ENCODE measurements at places on chromosomes 4 and X.

- DNase-seq: no peak
Measured at GRCh38 chr4:41556526-41556925, 18.6 kb downstream of the LIMCH1 start.

DNA sequence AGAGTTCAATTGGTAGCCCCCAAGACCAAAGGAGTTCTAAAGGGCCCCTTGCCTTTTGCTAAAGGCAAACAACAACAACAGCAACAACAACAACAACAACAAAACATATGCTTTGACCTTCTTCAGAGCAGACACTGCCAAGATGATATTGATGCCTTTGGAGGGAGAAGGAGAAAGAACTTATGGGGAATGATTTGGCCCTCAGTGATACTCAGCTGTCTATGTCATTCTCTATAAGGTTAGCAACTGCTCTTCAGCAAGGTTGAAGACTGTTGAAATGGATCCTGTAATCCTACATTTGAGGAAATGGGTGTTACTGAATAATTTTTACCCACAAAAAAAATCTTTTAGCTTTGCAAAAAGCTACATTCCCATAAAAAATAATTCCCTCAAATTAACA, 72.5 kb downstream of the PRPS1 start:
- DNase-seq: no peak

GRCh38 chrX:119648421-119648775, 42.2 kb upstream of the NKRF start:
- DNase-seq: no peak

GRCh38 chr4:113442826-113443225, 318.7 kb downstream of the CAMK2D start:
- no peak for DNase-seq

- peak; percentile 56 for DNase-seq
Measured at GRCh38 chrX:132292793-132293192, 73.5 kb upstream of the RAP2C start.

DNA sequence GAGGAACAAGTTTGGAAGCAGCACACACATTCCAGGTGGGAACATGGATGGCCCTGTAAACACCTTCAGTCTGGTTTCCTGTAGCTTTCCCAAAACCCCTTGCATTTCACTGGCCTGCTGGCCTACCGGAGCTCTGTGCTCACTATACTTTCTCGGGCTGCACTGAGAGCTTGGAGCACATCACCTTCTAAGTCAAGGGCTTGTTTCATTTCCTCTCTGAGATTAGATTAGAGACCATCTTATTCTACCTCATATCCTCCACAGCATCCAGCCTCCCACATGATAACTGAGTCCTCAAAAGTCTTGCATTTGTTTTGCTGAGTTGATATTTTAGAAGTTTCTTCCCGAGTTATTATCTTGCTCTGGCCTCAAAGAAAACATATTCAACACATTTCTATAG, 147.7 kb downstream of the RASL11B start:
- no peak for DNase-seq

DNA sequence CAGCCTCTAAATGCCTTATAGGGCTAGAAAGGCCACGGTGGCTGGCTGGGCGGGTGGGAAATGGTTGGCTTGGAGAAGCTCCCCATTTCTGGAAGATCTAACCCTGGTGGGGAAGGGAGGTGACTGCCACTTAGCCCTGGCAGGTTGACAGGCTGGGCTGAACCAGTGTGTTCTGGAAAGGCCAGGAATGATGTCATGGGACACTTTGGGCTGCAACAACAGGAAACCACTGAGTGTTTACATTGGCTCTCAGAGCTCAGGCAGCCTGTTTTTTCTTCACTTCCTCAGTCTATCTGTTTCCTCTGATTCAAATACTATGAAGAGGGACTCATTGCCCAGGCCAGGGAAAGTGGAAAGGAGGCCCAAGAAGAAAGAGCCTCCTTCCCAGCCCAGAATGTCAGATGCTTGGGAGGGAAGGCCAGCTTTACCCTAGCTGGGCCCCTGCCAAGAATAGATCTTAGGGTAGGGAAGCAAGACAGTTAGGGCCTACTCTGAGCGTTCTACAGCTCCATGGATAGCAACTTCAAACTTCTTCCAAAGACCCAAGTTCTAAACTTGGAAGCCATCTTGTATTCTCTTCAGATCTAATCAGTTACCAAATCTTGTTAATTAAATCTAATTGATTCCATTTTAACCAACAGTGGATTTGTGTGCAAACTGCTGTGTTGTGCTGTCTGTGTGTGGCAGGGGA, 65.8 kb upstream of the MSN start:
- peak; percentile 48 for DNase-seq

DNA sequence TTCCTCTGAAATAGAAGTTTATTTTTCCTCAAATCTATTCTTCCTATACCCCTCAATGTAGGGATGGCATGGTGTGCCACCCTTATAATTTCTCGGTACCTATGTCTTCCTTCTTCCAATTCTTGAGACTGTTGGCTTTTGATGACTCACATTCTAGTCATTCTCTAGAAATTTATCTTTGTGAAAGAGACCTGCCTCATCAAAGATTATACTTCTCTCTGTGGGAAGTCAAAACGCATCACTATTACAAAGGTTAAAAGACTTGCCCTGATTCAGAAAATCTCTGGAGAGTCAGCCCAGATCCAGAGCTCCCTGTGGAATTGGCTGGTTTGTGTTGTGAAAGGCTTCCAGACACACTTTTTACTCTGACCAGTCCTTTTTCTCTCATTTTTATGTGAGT, 65.9 kb upstream of the FSTL5 start:
- DNase-seq: no peak

GRCh38 chr4:181478656-181479055, 764.5 kb upstream of the TENM3 start:
- no peak for DNase-seq

GRCh38 chr4:6768539-6768905, 14.0 kb upstream of the KIAA0232 start:
- DNase-seq: no peak

GRCh38 chr4:65019775-65020174, 610.5 kb upstream of the TECRL start:
- no peak for DNase-seq

DNA sequence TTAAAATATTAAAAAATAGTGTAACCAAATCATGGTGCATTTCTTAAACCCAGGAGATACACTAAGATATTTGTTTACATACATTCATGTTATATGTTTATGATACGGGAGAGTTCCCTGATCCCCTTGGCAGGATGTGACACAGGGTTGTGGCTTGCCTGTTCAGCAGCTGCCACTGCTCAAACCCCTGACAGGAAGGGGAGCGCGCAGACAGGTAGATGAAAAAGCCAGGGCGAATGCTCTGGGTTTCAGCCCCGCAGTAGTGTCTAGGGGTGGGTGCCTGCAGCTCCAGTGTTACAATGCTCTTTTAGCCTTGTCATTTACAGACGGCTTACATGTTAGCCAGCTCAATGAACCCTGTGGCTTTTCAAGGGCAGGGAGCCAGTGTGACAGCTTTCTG, 1343.8 kb upstream of the IGFBP7 start:
- no peak for DNase-seq

GRCh38 chr4:37836838-37837440, 10.5 kb downstream of the PGM2 start:
- DNase-seq: no peak

GRCh38 chrX:100098660-100099375, 311.3 kb downstream of the PCDH19 start:
- DNase-seq: no peak

GRCh38 chr4:140719686-140720085, 36.5 kb downstream of the TBC1D9 start:
- no peak for DNase-seq

GRCh38 chrX:38458071-38458470, 103.3 kb upstream of the TSPAN7 start:
- no peak for DNase-seq

DNA sequence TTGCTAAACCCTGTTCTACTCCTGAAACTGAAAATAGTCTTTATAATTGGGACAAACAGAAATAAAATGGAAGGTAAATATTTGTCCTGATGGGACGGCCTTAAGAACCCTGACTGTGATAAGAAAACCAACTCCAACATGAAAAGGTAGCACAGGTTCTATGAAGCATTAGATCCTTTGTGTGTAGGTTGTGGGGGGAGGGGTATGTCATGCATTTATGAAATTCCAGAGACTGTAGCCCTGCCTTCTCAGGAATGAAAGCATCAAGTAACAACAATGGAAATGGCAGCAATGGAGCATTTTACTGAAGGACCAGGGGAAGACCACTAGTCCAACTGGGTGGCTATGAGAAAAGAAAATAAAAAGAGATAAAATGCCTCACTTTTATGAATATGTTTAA, 23.9 kb downstream of the CXXC4 start:
- DNase-seq: no peak

DNA sequence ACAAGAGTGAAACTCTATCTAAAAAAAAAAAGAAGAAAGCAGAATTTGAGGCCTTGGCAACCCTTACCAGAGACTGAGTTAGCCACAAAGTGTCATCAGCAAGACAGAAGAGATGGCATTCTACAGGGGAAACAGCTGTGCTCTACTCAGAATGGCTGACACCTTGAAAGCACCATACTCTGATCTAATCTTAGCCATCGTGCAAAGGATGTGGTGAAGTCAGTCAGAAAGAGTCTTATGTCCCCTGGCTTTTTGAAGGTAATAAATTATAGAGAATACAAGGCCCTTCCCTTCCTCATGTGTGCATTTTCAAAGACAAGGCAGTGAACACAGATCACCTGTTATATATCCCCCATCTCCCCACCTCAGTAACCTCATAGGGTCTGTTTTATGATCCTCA, 13.2 kb downstream of the CLNK start:
- DNase-seq: peak; percentile 58

DNA sequence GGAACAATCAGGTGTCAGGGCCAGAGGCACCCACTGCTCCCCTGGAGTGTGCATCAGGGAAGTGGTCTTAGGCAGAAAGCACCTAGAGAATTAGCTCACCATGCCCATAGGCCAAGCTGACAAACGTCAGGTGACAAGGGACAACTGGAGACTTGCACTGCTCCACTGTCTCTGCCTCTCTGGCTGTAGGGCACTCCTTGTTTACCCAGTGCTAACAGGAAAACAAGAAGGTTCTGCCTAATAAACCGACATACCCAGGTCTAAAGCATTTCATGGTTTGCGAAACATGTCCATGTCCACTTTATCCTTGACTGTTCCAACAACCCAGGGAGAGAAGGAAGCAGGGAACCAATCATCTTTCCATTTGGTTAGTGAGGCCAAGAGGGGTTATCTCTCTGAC, 92.5 kb upstream of the MAMLD1 start:
- no peak for DNase-seq

DNA sequence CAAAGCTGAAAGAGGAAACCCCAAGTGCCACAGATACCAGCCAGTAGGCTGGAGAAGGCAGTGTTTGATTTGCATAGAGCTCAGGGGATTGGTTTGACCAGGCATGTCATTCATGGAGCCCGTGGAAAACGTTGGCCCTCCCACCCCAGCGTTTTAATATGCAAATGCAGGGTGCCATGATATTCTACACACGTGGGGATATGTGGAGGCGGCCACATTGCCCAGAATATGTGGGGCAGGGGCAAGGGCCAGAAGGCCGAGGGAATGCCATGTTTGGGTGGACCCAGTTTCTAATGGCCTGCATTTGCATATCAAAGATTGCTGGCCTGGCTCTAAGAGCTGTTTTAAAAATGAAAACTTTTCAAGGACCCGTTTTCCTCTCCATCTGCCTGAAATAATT, 71.1 kb downstream of the MAP9 start:
- DNase-seq: no peak

DNA sequence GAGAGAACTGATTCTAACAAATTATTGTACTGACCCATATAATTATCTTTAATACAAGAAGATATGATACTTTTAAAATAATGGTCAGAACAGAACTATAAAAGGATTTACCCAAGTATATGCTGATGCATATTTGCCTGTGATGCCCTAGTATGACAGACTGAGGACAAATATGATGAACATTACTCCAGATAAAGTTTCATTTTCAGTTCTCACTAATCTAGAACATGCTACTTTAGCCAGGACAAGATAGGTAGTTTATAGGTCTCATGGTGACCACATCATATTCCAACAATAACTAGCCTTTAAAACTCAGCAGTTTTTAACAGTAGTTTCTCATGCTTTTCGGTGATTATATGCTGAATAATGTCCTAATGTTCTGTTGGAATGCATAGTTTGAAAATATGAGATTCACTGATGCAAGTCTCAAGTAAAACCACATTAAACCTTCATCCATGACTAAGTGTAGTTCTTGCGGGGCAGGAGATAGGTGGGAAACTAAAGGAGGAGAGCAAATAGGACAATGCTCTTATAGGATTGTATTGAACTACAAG, 295.2 kb upstream of the AGA start:
- DNase-seq: no peak

DNA sequence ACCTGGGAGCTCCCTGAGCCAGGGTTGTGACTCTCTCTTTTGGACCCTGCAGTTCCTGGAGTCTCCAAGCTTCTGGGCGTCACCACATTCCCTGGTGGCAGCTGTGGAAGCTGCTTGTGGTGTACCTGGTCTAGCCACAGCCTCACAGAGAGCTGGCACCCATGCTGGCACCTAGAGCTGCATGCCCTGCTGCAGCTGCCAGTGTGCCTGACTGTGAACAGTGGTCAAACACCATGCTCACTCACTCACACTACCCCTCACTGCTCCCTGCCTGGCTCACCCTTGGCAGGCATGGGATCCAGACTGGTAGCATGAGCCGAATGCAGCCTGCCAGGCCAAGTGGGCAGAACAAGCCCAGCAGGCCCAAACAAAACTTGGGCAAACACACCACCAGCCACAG, 66.6 kb downstream of the NAA11 start:
- no peak for DNase-seq

DNA sequence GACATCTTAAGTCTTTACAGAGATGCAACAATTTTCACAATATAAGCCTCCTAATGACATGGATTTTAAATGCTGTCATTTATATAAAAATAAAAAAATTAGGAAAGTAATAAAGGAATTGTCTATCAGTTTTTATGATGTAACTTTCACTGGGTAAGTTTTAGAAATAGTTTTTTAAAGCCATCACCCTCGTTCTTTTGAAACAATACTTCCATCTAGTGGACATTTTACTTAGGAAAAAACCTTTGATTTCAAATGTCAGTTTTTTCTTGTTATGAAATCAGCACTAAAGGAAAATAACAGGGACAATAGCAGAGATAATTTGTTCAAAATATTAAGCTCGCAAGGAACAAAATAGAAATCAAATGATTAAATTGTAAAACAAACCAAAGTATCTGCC, 24.3 kb upstream of the NDNF start:
- DNase-seq: no peak

GRCh38 chr4:84110040-84110439, 389.1 kb downstream of the NKX6-1 start:
- DNase-seq: no peak

DNA sequence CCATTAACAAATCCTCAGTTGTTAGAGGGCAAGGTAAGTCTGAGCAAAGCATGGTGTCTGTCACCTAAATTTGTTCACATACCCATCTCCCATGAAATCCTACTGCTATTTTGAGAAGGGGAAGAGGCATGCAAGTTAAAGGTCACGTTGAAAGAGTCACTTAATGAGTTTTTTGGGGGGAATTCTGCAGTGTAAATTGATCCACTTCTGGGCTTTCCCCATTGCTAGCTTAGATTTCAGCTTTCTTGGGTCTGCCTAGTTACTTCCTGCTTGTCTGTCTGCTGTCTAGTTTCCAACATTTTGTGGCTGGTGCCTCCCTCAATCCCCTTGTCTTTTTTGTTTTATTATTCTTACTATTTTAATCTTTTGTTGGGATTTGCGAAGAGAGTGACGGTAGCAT, 32.0 kb downstream of the CEP135 start:
- no peak for DNase-seq

Measured in activated CD4-positive, alpha-beta T cell treated with anti-CD3 and anti-CD28 coated beads, Interleukin-2, Interleukin-6, amounts not matched to agents 100 ng/mL and 50 ng/mL, durations not matched to agents 16 hours and 8 hours (primary cell).